ENCODE measurements at places on chromosomes 5 and 9. TPM values are rescaled to one million over a fixed set of nuclear protein-coding genes. Genes with fewer than 3 reads are reported as not detected.

The RUSC2 gene
- total RNA-seq: 17.2 TPM

The EQTN gene
- not detected for total RNA-seq

The IL13 gene
- total RNA-seq: not detected

The ADAMTSL2 gene
- not detected for total RNA-seq

The FOXI1 gene
- not detected for total RNA-seq

The CAAP1 gene
- 26.1 TPM for total RNA-seq

The TIMD4 gene
- total RNA-seq: not detected

The SETD9 gene
- 19.6 TPM for total RNA-seq

The GPR21 gene
- total RNA-seq: 0.55 TPM

The WDR38 gene
- total RNA-seq: not detected

The DNAJA1 gene
- total RNA-seq: 185 TPM

The FAM169A gene
- 6.6 TPM for total RNA-seq

The SYK gene
- 0.68 TPM for total RNA-seq

The FABP6 gene
- 0.70 TPM for total RNA-seq

DNA sequence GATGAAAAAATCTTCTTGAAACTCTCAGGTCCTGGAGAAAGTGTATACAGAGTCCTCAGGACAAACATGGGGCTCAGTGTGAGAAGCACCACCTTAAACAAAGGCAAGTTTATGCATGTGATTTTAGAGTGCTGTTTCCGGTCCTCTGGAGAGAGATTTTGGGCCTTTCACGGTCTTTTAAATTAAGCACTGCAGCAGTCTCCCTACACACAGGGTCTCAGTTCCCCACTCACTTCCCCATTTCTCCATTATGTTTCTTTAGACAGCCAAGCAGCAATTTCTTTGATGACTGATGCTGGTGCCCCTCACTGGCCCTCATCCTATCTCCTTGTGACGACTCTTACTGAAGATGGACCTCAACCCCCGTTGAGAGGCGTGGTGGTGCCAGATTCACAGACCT lies 220.2 kb upstream of the CLINT1 start:
- DNase-seq: no peak

DNA sequence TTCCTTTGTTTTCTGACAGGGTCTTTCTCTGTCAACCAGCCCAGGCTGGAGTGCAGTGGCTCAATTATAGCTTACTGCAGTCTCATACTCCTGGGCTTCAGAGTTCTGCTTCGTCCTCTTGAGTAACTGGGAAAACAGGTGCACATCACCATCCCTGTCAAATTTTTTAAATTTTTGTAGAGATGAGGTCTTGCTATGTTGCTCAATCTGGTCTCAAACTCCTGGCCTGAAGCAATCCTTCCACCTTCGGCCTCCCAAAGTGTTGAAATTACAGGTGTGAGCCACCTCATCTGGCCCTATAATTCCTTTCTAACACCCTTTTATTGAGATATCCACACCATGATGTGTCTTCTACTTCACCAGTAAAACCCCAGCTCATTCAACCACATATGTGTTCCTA lies 341.6 kb upstream of the PCSK5 start:
- no peak for DNase-seq

DNA sequence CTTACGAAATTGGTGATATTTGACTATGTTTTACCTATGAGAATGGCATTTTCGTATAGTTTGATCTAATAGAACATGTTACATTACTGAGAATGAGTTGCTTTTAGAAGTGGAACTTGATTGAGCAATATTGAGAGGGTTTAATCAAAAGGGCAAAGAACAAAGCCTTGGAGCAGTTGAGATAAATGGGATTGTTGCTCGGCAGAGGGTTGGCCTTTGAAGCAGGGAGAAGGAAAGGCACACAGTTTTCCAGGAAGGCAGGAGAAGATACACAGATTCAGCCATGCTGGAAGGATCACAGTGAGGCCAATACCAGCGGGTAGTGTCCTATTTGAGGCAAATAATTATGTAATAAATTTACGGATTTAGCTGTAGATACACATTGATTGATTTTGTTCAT lies 19.5 kb downstream of the MAN2A1 start:
- no peak for DNase-seq

- no peak for DNase-seq
Measured at GRCh38 chr9:18881758-18882157, 151.3 kb downstream of the SAXO1 start.

DNA sequence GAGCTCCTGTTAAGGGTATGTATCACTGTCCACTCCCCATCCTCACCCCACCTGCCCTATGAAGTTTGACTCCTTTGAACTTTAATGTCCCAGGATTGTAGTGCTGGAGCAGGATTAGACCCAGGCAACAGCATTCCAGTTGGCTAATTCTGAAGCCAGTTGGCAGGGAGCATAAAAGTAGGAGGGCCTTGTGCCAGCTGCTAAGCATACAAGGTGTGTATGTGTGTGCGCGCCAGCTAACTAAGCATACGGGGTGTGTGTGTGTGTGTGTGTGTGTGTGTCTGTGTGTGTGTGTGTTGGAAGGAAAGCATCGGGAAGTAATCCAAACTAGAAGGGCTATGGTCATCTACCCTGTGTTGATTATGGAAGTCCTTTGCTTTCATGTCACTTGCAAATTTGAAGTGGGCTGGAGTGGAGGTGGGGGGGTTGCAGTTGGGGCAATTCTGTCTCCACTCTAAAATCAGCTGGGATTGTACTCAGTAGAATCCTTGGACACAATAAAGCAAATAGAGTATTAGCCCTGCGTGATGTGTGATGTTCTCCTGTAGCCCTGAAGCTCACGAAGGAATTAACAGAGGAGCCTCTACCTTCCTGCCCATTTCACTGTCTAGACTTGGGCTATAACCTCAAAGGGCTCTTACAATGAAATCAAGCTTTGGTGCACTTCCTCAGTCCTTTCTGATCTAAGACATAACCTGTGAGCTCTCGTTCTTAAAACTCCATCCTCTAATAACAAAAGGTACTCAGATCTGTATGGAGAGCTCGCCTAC lies 26.9 kb downstream of the HMGCR start:
- no peak for DNase-seq

DNA sequence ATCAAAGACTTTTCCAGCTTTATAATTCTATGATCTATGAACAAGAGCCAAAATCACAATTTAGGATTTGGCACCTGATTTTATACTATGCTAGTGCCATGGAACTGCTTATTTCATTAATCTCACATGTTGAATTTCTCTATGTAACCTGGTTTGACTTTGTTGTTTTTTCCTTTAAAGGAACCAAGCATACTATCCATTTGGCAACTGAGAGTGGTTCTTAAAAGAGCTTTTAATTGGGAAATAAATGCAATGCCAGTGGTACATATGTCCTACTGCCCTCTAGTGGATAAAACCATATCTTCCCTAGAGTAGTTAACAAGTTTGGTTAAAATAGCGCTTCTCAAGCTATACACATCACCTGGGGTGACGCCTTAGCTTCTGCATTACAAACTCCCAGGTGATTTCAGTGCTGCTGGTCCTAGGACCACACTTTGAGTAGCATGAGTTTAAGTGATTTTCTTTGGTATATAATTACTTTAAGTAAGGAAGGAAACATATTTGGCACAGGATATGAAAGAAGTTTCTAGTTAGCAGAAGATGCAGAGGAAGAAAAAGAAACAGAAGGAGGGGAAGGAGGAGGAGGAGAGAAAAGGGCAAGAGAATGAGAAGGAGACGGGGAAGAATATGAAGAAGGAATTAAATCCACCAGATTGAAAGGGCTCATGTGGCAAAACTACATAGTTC lies 56.8 kb downstream of the FGF10 start:
- peak; percentile 10 for DNase-seq

GRCh38 chr9:113907282-113907681 lies 31.2 kb downstream of the ZNF618 start:
- DNase-seq: no peak

DNA sequence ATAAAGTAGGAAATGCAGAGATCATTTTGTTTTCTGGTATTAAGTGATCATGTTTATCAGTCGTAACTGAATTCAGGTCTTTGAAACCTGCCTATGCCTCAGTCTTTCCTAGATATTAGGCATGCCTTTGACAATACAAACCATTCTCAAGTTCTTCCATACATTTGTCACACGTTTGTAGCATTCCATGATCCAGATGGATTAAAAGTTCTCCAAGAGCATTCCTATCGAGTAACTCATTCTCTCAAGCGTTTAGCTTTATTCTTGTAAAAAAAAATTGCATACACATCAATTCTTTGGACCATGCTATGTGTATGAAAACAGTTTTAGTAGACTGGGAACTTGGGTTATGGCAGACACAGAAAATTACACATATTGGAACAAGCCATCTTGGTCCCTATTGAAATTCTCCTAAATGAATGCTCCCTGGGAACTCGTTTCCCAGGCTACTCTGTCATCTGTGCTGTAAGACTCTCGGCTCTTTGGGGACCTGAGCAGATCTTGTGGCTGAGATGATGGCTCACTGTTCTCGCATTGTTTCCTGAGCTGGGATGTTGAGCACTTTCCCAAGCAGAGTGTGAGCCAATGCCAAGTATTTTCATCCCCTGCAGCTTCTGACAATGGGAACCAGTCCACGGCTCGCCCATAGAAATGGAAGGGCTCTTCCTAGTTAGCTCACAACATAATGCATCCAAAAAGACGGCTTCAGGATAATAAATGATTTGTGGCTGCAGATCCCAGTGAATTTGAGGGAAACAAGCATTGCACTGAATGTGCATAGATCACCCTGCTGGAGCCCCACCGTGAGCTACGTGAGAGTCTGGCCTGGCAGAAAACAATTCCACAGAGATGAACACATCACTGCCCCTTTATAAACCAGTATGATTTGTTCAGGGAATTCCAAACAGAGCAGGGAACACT lies 230.2 kb downstream of the IRX1 start:
- no peak for DNase-seq

DNA sequence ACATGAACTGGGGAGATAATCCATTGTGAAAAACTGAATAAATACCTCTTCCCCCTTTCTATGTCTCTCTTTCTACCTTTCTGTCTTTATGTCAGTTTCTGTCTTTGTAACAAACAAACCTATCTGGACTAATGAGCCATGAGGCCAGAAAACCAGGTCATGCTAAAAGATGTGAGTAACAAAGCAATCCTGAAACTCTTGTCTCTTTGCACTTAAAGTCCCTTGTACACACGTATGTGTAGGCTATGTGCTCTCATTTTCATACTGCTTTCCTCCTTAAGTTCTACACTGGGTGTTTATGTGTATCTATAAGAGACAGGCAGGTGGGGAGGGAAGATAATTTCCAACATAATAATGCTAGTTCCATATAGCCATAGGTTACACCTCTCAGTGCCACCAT lies 123.8 kb upstream of the PTGER4 start:
- DNase-seq: no peak

DNA sequence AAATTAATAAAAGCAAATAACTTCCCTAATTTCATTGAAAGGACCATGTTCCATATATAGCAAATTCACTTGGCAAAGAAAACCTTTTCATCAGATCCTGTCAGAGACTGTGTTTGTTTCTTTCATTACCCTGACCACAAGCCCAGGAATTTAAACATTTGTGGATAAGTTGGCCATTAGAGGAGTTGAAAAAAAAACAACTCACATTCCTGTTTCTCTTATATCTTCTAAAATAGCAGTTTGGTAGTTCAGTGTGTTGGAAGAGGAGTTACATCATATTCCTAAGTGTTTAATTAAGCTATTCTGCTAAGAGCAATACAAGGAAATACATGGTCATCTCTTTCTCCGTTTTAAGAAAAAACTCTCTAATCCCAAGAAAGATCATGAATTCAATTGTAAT lies 505.6 kb downstream of the TLE1 start:
- peak; percentile 43 for DNase-seq

DNA sequence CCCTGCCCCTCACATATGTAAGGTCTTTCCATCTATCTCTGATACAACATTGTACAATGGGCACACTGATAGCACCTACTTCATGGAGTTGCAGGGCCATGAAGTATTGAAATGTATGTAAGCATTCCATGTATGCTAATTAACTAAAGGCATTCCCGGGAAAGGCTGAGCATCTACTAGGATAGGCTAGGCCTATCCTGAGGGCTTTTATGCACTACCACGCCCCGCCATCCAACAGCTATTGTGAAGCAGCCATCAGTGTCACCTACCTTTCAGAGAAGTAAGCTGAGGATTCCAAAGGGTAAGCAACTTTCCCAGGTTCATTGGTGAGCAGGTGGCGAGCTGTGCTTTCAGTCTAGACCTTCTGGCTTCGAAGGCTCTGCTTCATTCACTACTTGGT lies 47.6 kb downstream of the NSG2 start:
- no peak for DNase-seq

GRCh38 chr5:63878788-63879187 lies 83.5 kb downstream of the HTR1A start:
- DNase-seq: no peak

- DNase-seq: no peak
Measured at GRCh38 chr9:94813379-94813778, 86.9 kb downstream of the AOPEP start.

GRCh38 chr5:146718609-146719008 lies 159.9 kb downstream of the PPP2R2B start:
- no peak for DNase-seq

- DNase-seq: peak; percentile 69
Measured at GRCh38 chr9:33510262-33511183, 13.5 kb upstream of the ANKRD18B start.

GRCh38 chr9:91305596-91306295 lies 56.0 kb downstream of the AUH start:
- no peak for DNase-seq

- DNase-seq: peak; percentile 83
Measured at GRCh38 chr9:128771745-128772519, at the start of gene ZER1. Gene ZER1 (minus strand): TSS chr9:128771927. CDS start chr9:128755565, 16,362 bp downstream.

- DNase-seq: no peak
Measured at GRCh38 chr5:90987726-90988125, 395.4 kb downstream of the ARRDC3 start.

DNA sequence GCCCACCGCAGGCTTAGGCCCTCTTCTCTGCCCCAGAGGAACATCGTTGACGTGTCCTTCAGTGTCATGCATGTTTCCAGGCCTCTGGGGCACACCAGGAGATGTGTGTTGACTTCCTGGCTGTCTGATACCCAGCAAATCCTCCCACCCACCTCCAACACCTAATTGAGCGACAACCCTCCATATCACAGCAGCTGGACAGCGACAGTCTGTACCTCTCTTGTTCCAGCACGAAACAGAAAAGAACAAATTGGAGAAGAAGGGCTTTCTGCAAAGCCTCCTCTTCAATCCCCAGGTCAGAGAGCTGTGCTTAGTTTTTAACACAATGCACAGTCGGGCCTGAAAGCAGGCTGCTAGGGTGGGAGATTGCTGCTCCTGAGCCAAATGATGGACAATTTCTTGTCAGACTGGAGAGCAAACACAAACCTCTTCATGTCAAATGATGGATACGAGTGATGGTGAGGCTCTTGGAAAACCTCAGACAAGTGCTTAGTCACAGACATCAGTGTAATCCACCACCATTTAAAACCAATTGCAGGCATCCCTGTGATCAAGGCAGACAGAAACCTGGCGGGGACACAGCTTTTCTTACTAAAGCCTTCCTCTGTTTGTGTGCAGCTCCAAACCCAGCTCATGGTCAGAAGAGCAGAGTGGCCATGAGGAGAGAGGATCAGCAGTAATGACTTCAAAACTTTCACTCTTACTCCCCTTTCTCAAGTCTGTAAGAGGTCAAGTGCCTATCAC lies 110.6 kb downstream of the EBF1 start:
- DNase-seq: no peak

DNA sequence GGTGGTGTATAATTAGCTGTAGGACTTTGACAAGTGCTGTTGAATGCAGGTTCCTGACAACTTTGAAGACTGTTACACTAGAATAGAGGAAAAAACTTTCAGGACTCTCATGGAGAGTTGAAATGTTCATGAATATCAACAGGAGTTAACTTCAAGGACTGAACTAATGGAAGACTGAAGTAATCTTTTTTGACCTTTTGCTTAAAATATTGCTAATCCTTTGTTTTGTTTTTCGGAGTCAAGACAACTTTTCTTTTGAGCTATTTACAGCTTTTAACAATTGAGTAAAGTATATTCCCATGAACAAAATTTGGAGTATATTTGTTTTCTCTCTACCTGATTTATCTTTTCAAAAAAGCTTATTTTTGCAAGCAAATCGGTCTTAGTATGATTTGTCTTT lies 34.1 kb upstream of the MTMR12 start:
- no peak for DNase-seq
